Caki2 (cell line): ENCODE measurements at places on chromosomes 13 and 19.
A peak's percentile ranks its signal among the peaks of the same experiment; 100 is the strongest.

- no peak for DNase-seq
Measured at GRCh38 chr13:43362556-43362955, 339.2 kb downstream of the DNAJC15 start.

DNA sequence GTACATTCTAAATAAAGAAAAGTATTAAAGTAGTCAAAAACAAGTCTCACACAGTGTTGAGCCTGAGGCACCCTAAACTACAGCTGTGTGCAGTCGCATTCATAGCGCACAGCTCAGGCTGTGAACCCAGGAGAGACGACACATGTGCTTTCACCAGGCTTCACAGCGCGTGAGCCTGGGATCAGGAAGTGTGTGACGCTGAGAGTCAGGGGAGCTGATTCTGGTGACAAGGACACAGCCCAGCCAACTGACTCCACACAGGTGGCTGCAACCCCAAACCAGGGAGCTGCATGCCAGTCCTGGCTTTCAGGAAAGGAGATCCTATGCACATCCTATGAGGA is 41.6 kb downstream of the COL4A1 start:
- DNase-seq: no peak

DNA sequence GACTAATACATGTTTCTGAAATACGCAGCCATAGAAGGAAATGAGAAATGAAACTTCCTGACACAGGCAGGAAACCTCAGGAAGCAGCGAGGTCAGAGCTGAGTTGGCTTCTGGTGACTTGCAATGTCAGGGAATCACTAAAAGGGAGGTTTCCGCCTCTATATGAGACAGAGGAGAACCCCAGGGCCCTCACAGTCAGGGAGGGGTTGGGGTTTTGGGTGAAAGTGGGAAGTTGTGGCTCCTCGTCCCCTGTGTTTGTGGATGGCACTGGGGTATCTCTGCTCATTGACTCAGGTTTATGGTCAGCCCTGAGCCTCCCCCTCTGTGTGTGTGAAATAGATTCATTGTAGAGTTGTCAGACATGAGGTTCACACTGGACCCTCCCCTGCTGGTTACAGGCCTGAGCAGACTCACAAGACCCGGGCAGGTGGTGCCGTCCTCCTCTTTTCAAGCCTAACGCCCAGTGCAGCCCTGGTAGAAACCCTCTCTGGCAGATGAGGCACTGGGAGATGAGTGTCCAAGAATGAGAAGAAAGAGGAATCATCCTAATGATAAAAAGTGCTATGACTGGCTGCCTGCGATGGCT is 5.5 kb upstream of the LILRA6 start:
- no peak for DNase-seq

DNA sequence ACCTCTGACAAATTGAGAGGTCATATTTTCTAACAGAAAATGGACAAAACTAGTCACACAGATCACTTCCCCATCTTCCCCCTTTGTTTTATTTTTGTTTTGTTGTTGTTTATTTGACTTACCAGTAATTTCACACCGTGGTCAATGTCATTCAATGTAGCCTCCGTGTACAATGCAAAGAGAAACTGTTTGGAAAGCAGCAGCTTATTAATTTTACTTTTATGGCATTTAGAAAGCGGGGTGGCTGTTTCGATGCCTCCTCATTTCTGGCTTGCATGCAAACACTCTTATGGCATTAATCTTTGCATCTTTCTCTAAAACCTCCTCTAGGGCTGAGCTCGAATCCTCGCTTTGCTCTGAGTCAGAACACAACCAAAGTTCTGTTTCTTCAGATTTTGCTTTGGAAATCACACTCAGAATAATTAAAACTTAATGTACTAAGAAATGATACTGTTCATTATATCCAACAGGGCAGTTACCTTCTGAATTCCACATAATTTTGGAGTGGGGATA is 77.0 kb downstream of the ZNF536 start:
- no peak for DNase-seq

DNA sequence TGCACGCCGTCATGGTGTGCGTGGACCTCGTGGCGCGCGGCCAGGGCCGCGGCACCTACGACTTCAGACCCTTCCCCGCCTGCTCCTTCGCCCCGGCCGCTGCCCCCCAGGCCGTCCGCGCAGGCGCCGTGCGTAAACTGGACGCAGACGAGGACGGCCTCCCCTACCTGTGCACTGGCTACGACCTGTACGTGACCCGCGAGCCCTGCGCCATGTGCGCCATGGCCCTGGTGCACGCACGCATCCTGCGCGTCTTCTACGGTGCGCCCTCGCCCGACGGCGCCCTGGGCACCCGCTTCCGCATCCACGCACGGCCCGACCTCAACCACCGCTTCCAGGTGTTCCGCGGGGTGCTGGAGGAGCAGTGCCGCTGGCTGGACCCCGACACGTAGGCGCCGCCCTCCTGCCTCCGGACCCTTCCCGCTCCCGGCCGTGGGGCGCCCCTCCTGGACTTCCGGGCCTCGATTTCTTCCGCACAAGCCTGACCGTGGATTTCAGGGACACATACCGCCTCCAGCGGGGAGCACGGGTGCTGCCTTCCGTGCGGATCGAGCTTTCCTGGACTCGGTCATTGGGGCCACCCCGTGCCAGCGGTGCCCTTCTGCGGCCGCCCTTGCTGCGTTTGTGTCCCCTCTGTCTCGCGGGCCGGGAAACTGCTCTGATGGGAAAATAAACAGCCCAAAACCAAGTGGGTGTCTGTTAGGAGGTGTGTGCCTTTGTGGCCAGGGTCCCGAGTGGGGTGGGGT is 7.7 kb downstream of the ADAT3 start:
- DNase-seq: no peak

DNA sequence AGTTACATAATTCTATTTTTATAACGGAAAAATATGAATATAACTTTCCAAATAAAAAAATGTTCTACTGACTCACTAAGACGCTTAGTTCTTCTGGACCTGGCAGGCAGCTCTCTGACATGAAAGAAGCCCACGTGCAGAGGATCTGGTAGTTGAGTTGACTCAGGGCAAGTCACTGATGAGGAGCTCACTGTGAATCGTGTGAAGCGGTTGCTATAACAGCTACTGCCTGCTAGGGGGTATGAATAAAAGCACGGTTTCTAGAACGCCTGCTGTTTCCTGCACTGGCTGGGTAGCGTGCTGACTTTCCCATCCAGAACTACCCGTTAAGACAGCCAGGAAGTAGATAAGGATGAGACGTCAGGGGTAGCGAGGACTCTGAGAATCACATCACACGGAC is 54.7 kb upstream of the WASF3 start:
- no peak for DNase-seq

- no peak for DNase-seq
Measured at GRCh38 chr13:37599519-37599918, 951 bp upstream of the POSTN start.

GRCh38 chr13:113292021-113292862 is 4.8 kb upstream of the LAMP1 start:
- no peak for DNase-seq

GRCh38 chr19:35755550-35756376 is 1.1 kb downstream of the HSPB6 start:
- no peak for DNase-seq

- DNase-seq: no peak
Measured at GRCh38 chr13:112843392-112844111, 125.5 kb upstream of the MCF2L start.

DNA sequence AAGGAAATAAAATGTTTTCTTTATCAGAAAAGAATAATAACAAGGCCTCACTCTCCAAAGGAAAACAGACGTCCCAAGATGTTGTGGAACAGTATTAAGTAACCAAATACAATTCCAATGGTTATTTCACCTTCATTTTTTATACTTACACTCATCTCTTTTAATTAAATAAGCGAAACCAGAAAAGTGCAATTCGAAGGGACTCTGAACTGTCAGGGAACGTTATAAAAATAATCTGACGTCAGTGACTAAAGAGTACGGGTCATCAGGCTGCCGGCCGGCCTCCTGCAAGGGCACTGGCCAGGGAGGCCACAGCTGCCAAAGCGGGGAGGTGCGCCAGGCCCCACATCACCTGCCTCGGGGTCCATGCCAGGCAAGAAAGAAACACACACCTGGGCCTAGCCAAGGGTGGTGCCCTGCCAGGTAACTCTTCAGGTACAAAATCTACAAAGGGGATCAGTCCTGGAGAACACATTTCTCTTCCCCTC is 61.2 kb downstream of the CDADC1 start:
- no peak for DNase-seq

DNA sequence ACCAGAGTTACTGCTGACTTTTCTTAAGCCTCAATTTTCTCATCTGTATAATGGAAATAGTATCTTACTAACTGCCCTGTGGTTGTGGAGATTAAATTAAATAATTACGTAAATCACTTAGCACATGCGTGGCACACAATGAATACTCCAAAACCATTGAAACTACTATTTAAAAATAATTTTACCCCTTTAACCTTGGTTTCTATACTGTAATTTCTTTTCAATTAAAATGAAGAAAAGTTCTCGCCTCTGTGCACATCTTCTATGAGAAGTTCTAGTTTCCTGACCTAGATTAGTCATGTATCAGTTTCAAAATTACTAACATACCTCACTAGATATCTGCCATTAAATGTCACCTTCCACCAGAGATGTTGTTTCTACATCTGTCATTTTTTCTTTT is 5.7 kb downstream of the SLITRK1 start:
- no peak for DNase-seq

DNA sequence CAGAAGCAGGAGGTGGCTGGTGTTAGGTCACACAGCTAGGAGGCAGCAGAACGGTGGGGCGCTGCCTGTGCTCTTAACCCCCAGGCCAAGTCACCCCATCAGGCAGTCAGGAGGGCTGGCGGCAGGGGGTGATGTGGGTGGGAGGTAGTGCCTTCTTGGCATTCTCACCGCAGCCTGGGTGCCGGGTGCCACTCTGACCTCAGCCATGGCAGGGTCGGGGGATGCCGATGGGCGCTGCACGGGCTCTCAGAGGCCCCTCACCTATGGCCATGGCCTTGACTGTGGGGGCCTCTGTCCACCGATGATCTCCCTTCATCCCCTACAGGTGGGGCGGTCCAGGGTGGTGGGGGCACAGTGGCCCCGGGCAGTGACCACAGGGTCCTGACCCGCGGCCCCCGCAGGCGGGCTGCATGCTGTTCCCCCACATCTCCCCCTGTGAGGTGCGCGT is 5.6 kb downstream of the PTOV1 start:
- DNase-seq: no peak

DNA sequence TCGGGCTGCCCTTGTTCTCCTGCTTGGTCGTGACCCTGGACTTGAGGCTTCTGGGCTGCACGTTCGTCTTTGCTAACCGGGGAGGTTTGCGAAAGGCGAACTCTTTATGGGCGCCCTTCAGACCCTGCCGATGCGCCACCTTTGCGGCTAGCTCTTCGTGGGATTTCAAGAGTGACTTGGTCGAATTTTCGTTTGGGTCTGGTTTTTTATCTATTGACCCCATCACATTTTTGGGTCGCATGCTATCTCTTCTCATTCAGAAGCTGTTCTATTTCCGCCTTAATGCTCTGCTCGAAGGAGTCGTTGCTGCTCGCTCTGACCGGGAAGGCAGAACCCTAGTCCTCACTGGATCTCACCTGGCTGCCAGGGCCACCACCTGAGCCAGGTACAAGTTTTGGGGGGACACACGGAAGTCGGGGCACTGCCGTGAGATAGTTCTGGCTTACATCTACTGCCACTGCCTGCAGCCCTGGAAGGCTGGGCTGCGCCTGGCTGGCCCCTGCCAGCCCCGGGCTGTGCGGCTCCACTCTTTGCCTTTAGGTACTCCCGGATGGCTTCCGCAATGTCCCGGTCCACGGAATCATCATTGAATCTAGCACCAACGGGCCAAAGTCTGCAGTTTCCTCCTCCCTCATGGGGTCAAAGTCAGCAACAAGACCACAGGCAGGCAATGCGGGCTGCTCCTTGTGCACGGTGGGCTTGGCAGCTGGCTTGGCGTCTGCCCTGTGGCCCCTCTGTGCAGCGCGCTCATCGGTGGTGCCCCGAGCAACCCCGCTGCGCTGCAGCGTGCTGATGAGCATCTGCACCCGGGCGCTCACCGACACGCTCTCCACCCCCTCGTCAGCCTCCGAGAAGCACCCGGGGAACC is 16.2 kb downstream of the RB1 start:
- DNase-seq: no peak

- DNase-seq: no peak
Measured at GRCh38 chr13:95226932-95227695, 74.1 kb downstream of the ABCC4 start.

- DNase-seq: peak; percentile 74
Measured at GRCh38 chr19:43759515-43759914, 4.8 kb upstream of the SMG9 start.

DNA sequence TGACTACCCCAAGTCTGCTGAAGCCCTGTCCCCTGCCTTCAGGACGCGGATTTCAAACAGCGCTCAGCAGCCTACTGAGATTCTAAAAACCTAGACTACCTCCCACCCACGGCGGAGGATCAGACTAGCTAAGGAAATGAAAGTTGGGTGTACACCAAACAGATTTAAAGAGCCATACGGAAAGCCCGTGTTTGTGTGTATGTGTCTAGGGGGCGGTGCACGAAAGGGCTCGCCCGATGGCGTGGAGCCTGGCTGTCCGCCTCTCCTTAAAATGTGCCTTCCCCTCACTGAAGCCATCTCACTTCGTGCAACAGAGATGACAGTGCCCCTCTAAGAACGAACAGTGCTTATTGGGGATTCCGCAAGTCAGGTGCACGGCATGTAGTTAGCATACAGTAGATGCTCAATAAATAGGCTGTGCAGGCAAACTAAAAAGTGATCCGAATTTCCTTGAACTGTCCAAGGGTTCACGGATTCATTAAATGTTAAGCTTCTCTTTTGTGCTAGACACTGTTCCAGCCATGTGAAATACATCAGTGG is 639 bp downstream of the LENG1 start:
- no peak for DNase-seq

DNA sequence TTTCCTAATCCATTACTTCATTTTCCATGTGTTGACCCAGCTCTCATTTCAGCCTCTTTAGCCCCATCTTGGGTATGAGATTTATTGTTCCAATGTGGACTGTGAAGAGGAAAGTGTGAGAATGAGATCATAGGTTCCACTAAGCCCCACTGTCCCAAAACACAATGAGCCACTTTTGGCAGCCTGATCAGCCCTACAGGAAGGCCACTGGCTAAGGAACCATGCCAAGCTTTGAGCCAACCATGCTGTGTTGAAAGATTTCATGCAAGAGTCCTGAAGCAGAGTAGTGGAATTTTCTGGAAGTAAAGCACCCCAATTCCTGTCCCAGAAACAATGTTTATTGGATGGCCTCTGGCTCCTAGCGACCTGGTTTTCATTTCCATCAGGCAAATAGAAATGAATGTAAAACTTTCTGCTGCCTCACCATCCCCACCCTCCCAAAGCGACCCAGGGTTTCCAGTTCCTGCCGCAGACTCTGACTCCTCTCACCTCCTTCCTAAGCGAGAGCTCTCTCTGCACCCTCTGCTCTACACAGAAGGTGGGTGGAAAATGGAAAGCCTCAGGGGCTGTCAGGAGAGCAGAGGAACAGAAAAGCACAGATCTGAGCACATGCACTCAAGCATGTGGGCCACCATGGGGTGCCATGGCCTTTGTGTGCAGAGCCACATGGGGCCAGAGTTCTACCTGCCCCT is 73.1 kb downstream of the KCTD12 start:
- DNase-seq: no peak
